ENCODE measurements at places on chromosomes 6 and 20.
A peak's percentile ranks its signal among the peaks of the same experiment; 100 is the strongest.

GRCh38 chr6:20946022-20946421, 411.8 kb downstream of the CDKAL1 start:
- no peak for DNase-seq

- no peak for DNase-seq
Measured at GRCh38 chr6:145669627-145670034, 65.7 kb downstream of the EPM2A start.

- no peak for DNase-seq
Measured at GRCh38 chr20:61119794-61120410, 132.2 kb upstream of the CDH4 start.

- DNase-seq, result no peak
Measured at GRCh38 chr6:122754191-122754731, 25.3 kb upstream of the FABP7 start.

DNA sequence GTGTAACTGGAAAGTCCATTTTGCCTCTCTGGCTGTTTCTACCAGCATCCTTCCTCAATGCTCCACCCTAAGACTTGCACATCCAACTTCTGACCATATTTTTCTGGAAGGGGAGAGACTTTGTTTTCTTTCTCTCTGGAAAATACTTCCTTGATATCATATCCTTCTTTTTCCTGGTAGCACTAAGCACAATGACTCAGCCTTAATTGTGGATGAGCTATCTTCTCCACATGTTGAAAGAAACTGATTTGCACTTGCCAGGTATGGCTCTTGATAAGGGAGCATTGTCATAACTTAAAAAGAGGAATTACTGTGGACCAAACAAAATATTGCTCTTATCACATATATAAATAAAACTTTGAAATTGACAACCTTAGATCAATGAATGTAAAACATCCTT, 30.1 kb upstream of the IBTK start:
- DNase-seq, result no peak

GRCh38 chr20:57653546-57653900, 33.3 kb upstream of the ZBP1 start:
- DNase-seq, result peak; percentile 16

DNA sequence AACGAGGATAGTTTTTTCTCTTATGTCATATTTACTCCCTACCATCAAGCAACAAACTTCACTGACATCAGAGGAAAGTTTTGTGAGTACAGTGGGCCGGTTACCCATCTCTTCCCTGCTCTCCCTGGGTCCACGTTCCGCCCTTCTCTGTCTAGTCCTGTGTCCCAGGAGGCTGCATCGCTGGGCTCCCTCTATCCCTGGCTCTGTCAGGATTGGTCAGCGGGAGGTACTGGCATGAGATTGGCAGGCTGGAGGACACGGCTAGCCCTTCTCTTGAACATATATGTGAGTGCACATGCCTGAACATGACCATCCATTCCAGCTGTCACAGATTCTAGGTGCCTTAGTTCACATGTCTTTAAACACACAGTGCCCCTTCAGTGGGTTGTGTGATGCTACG, 30.3 kb upstream of the TMEM181 start:
- no peak for DNase-seq

GRCh38 chr6:3247255-3248146, 11.2 kb upstream of the PSMG4 start:
- peak; percentile 55 for DNase-seq

DNA sequence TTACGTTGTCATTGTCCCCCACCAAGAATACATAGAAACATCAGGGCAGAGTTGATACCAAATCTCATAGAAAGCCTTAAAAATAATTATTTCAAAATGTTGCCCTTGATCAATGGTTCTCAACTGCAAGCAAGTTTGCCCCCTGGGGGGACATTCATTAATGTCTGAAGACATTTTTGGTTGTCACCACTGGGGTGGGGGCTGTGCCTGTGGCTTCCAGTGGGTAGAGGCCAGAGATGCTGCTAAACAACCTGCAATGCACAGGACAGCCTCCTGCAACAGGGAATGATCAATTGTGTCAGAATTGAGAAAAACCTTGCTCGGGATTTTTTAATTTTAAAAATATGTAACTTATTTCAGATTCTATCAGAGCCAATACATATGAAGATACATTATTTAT, 130.6 kb upstream of the DOK5 start:
- DNase-seq, result no peak

GRCh38 chr6:40778196-40778595, 191.0 kb upstream of the LRFN2 start:
- DNase-seq, result no peak

GRCh38 chr6:21332077-21332476, 261.5 kb upstream of the SOX4 start:
- DNase-seq, result no peak

- no peak for DNase-seq
Measured at GRCh38 chr6:142648036-142648451, 296.9 kb downstream of the HIVEP2 start.

GRCh38 chr6:7566107-7566506, 23.9 kb upstream of the SNRNP48 start:
- no peak for DNase-seq

- no peak for DNase-seq
Measured at GRCh38 chr6:145569140-145569539, 166.2 kb downstream of the EPM2A start.

DNA sequence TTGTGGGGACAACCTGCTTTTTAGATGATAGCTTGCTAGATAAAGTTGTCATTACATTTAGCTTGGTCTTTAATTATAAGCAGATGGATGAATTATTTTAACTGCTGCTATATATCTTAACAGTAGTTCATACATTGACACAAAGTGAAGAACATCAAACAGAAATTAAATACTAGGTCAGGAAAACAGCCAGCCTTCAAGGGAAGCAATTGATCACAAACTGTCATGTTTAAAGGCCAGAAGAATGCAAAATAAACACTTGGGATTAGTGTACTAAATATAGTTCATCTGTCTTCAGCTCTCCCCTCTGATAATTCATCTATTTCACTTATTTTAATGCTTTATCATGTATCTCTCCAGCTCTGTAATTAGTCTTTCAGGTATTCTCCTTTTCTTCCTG, 225.1 kb upstream of the FERMT1 start:
- DNase-seq, result no peak

DNA sequence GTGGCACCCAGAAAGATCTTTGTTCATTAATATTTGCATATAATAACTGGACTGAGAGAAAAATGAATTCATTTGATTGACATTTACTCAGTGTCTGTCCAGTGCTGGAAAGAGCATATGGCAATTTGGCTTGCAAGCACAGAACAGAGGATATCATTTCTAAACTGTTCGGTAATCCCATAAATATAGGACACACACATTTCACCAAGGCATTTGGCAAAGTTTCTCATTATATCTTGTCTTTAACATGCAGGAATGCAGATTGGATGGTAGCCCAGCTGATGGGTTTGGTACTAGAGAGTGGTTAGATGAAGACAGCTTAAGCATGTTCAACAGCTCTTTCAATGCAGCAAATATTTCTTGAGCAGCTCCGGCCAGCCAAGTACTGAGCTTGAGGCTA, 259.2 kb downstream of the PRKN start:
- DNase-seq, result no peak

DNA sequence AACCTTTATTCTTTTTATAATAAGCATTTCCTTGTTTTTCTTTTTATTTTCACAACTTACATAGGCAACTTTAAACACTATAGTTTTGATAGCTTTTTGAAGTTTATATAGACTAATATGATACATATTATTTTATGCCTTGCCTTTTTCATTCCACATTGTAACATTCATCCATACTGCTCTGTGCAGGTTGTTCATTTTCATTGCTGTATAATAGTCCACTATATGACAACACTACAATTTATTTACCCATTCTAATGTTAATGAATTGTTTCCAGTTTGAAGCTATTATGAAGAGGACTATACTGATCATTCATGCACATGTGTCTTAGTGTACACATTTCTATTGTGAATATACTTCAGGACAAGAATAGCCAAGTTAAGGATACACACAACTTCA, 49.1 kb downstream of the WASF1 start:
- DNase-seq, result no peak

All from left ventricle myocardium superior (tissue), 1 donor.